ENCODE measurements at places on chromosomes 4 and X.

GRCh38 chrX:19805046-19805690, 82.2 kb downstream of the SH3KBP1 start:
- no peak for DNase-seq

GRCh38 chr4:101309925-101310324, 37.4 kb downstream of the PPP3CA start:
- no peak for DNase-seq

DNA sequence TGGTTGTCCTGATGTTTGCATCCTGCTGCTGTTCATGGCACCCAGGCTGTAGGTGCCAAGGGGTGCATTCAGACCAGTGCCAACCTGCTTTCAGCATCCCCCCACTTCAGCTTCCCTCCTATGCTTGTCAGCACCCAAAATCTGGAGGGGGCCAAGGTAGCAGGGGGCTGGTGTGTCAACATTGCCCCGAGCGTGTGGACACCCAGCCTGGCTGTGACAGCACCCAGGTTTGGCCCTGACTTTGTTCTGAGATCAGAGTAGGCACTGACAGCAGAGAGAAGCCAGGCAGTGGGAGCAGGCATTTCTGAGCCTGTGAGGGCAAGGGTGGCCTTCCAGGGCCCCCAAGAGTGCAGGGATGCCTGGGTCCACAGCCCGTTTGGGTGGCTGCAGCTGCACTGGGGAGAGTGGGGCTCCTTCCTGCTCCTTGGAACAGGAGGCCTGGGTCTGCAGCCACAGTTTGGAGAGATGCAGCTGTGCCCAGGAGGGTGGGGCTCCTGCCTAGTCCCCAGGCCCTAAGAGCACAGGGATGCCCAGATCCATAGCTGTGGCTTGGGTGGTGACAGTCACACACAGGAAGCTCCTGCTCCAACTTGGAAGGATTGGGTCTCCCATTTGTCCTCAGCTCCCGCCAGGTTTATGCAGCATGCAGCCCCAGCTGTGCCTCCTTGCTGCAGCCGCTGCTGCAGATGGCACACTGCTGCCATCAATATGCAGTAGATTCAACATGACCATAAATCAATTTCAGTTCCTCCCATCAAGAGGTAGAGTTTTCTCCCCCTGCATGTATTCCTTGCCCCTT, 12.3 kb upstream of the PPM1K start:
- DNase-seq: no peak

GRCh38 chr4:42344749-42345148, 52.5 kb upstream of the SHISA3 start:
- DNase-seq: no peak

- DNase-seq: no peak
Measured at GRCh38 chr4:156401371-156401770, 447.7 kb upstream of the CTSO start.

DNA sequence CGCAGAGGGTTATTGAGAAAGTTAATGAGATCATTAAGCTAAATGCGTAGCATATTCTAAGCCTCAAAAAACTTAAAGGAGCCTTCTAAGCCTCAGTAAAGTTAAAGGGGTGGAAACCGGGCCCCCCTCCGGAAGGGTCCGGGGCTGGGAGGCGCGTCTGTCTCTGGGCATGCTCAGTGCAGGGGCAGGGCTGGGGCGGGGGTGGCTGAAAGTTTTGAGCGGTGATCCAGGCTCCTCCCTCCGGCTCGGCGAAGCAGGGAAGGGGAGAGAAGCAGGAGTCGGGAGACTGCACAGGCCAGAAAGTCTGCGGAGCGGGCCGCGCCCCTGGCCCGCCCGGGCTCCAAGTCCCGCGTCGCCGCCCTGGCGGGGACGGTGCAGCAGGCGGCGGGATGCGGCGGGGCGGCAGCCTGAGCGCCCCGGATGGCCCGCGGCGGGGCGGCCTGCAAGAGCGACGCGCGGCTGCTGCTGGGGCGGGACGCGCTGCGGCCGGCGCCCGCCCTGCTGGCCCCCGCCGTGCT, at the start of gene EVC:
Gene EVC, plus strand, starts transcription at position 241 of the 518 bp plus-strand sequence. Its CDS starts 180 bp downstream, at position 421.
- DNase-seq: no peak

GRCh38 chrX:136147976-136148375, 643 bp downstream of the FHL1 start:
- DNase-seq: no peak

GRCh38 chr4:7763788-7764187, 175.9 kb downstream of the AFAP1 start:
- DNase-seq: no peak

- no peak for DNase-seq
Measured at GRCh38 chr4:159856451-159856850, 753.6 kb downstream of the RAPGEF2 start.
